Placental epithelial cell (primary cell): ENCODE measurements at places on chromosomes 12 and 14. TPM values are rescaled to one million over a fixed set of nuclear protein-coding genes. Genes with fewer than 3 reads are reported as not detected.

RNFT2 gene
- total RNA-seq: 3.5 and 11.1 TPM in 2 replicates

RD3L gene
- total RNA-seq: not detected in 2 replicates

NUAK1 gene
- total RNA-seq: 7.5 and 69.1 TPM in 2 replicates

ST8SIA1 gene
- not detected in 2 replicates for total RNA-seq

ANG gene
- 6.5 and 6.7 TPM in 2 replicates for total RNA-seq

NRL gene
- total RNA-seq: 1.6 and 2.0 TPM in 2 replicates

A2M gene
- 0.39 TPM in 1 of 2 replicates, not detected in the other for total RNA-seq

PPP1R1A gene
- total RNA-seq: not detected in 2 replicates

SERPINA9 gene
- total RNA-seq: not detected in 2 replicates

BCL11B gene
- total RNA-seq: 1.4 and 2.0 TPM in 2 replicates

RAD51AP1 gene
- 5.1 and 5.4 TPM in 2 replicates for total RNA-seq

ZBTB1 gene
- 51.4 and 63.0 TPM in 2 replicates for total RNA-seq

P2RX2 gene
- not detected in 2 replicates for total RNA-seq

PRB2 gene
- total RNA-seq: not detected in 2 replicates

KRT6C gene
- total RNA-seq: 6.3 and 9.3 TPM in 2 replicates

SLC10A1 gene
- not detected in 2 replicates for total RNA-seq

DLST gene
- 51.1 and 53.4 TPM in 2 replicates for total RNA-seq

TAS2R31 gene
- total RNA-seq: 3.1 and 7.1 TPM in 2 replicates

SLC38A2 gene
- total RNA-seq: 453 and 498 TPM in 2 replicates

PLD4 gene
- under 0.01 and 0.65 TPM in 2 replicates for total RNA-seq

PROX2 gene
- not detected in 2 replicates for total RNA-seq

TMEM132D gene
- not detected in 2 replicates for total RNA-seq

TOMM20L gene
- not detected in 2 replicates for total RNA-seq

HOXC4 gene
- 0.43 and 2.0 TPM in 2 replicates for total RNA-seq

BATF gene
- 7.5 and 7.7 TPM in 2 replicates for total RNA-seq

HOXC10 gene
- total RNA-seq: not detected in 2 replicates

MIPOL1 gene
- 6.1 and 11.8 TPM in 2 replicates for total RNA-seq
